ENCODE measurements at places on chromosomes 2 and 18. TPM values are rescaled to one million over a fixed set of nuclear protein-coding genes. Genes with fewer than 3 reads are reported as not detected.

The HDLBP gene
- total RNA-seq = 399 TPM

DNA sequence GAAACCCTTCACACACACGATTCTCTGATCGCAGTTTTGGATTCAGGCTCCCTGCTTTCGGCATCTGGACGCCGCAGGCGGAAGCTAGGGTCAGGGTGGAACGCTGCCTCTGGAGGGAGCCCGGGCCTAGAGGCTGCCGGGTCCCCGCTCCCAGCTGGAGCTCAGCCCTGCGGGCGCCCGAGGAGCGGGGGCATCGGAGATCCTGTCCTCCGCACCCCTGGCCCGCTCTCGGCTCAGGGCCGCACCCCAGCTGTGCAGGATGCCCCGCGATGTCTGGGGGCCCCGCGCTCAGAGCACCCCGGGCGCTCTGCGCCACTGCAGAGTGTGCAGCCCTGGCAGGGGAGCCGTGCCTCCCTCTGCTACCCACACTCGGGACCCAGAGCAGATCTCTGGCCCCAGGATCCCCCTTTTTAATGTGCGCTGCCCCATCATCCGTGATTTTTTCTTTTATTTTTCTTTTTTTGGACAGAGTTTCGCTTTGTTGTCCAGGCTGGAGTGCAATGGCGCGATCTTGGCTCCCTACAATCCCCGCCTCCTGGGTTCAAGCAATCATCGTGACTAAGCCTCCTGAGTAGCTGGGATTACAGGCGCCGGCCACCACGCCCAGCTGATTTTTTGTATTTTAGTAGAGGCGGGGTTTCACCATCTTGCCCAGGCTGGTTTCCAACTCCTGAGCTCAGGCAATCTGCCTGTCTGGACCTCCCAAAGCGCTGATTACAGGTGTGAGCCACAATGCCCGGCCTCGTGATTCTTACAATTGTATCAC lies 54.8 kb upstream of the TUBA3E start:
- no peak overlapping the region for H3K4me3 ChIP-seq
- no peaks in the 10 kb centered on the region for H3K4me1 ChIP-seq
- DNase-seq = no peak
- H3K27me3 ChIP-seq = peaks cover 10% of the 10 kb centered on the region
- no peaks in the 10 kb centered on the region for H3K36me3 ChIP-seq

DNA sequence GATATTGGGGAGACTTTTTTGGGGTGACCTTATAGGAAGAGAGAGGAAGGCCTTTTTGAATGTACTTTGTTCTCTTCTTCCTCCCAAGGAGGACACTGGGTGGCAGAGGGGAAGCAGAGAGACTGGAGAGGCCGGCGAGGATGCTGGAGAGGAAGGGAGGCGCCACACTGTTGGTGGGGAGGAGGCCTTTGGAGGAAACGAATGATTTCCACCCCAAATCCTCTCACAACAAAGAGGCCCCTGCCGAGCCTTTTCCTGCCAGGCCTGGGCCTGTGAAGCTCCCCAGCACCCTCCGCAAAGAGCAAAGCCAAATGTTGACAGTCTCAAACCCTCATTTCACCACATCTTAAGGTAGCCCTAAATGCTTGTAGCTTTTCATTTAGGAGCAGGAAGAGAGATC lies 59.0 kb upstream of the UPP2 start:
- H3K27me3 ChIP-seq = peaks cover 2% of the 10 kb centered on the region
- DNase-seq = no peak
- H3K4me1 ChIP-seq = no peaks in the 10 kb centered on the region

DNA sequence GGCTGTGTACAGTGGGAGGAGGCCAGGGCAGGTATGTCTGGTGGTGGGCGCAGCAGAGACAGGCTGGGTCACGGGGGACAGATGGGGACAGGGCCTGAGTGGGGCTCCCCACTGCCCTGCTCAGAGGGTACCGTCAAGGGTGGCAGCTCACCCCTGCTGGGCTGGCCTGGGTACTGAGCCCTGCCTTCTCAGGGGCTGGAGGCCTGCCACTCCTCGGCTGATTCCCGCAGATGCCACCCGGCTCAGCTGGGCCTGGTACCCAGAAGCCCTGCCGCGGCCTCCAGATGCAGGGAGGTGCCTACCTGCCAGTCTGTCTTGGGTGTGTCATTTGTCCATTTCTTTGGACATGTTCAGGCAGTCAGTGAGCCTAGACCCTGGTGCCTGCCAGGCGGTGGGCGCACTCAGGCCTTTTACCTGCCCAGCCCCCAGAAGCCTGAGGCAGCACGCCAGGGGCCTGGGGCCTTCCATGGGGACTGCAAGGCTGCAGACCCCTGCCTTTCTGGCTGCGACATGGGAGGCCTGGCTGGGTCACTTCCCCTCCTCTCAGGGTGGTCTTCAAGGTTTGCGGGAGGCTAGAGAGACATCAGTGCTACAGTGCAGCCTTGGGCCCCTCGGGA lies 3.3 kb downstream of the SNORC start:
- no peaks in the 10 kb centered on the region for H3K36me3 ChIP-seq
- DNase-seq = no peak
- no peak overlapping the region for H3K27ac ChIP-seq

The FNDC4 gene
- total RNA-seq = 10.2 TPM

Data from progenitor cell of endocrine pancreas (in vitro differentiated cells).